Activated CD4-positive, alpha-beta T cell treated with anti-CD3 and anti-CD28 coated beads, Interleukin-2, Interleukin-6, amounts not matched to agents 100 ng/mL and 50 ng/mL, durations not matched to agents 16 hours and 8 hours (primary cell): ENCODE measurements at places on chromosomes 5 and 9.

DNA sequence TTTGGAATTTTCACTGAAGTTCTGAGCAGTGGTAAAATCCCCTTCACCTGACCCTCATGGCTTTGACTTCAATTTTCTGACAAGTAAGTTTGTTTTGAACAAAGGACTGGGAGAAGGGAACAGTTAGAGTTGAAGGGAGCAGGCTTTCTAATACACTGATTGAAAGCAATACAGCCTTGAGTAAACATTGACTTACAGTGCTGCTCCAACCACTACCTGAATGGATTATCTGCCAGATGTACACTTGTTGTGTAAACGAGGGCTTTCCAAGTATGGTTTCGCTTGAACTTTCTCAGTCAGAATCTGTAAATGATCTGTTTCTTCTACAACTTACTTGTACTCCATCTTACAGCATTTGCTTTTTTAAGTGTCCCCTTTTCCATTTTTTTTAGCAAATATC lies 1414.9 kb upstream of the NUDT12 start:
- no peak for DNase-seq

- DNase-seq, result no peak
These were observed 42.9 kb downstream of the ITGA1 start for GRCh38 chr5:52830650-52831049.

- DNase-seq, result peak; percentile 82
These were observed 35.6 kb upstream of the ANXA1 start for GRCh38 chr9:73116031-73116430.

DNA sequence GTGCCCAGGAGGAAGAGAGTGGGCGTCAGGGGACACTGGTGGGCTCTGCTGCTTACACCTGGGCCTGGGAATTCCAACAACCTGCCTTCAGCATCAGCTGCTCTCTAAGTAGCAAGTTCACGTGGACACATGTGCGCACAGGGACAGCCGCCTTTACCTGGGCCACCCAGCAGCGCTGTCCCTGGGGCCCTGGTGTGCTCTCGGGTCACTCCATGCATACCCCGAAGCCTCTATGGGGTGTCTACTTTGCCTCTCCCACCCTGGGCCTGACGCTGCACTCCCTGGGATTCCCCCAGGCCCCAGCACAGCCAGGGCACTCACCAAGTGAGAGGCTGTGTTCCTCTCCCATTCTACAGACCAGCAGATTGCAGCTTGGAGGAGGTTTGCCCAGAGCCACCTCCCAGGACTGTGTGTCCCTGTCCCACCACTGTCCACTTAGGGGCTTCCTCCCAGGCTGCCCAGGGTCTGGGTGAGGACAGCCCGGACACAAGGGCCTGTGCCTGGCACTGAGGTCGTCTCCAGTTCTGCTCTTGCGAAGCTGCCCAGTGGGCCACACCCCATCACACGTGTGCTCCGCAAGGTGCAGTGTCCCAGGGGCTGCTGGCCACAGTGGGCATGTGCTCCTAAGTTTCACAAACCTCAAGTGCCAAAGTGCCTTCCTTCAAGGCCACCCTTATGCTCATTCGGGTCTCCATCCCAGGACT lies 5.9 kb downstream of the NINJ1 start:
- no peak for DNase-seq

DNA sequence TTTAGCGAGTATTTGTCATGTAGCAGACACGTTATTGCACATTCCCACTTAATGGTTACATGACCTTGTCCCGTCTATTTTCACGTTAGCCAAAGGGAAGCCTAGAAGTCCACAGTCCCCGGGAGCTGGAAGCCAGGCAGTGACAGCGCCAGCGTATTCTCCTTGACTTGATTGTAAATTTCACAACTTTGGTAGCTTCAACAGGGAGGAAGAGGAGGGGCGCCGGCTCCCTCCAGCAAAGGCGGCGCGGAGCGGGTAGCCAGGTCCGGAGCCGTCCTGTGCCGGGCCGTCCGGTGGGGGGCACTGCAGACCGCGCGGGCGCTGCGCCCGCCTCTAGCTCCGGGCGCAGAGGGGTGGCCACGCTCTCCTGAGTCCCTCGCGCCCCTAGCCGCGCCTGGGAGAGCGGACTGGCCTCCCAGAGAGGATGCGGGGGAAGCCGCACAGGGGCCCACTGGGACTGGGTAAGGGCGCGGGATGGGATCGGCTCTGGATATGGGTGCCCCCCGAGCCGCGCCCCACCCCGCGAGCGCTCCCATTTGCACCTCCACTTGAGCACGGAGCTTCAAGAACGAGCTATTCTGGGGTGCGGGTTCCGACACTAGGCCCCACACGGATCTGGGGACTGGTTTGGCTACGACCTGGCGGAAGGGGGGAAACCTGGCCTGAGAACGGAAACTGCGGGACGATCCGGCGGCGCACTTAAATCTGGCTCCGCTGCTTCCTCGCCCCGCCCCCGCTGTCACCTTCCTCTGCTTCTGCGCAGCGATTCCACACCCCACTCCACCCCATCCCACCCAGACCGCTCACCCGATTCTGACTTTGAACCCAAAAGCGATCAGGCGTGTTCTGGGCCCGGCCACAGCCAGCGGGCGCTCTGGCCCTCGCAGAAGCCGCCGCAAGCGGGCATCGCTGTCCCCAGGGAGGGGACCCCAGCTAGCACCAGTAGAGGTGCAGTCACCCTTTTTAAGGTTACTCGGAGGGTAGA lies 23.8 kb downstream of the KLF4 start:
- DNase-seq, result peak; percentile 55
